ENCODE measurements at places on chromosomes 7 and 10.

DNA sequence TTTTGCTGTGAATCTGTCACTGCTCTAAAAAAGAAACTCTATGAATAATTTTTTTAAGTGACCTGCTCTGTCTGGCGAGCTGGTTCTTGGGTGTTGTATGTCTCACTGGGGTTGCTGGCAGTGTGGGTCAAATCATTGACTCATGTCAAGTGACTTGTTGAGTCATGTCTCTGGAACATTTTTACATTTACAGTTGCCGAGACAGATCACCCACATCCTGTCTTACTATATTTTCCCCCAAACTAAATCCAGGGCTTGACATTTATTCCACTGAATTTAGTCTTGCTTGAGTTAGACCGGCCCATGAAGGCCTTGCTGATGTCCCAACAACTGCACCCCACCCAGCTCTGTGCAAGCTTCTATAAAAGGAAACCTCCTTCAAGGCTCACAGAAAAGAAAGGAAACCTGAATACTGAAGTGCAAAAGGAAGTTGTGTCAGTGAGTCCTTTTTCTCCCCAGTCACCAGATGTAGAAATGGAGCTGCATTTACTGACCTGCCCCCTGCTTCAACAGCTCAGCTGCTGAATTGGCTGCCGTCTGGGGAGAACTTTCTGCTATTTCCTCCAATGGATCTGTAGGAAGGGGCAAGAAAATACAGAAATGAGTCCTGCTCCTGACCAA, 290.3 kb downstream of the TNS3 start:
- no peak for DNase-seq

- no peak for DNase-seq
These were observed 487.9 kb upstream of the MKI67 start for GRCh38 chr10:128614016-128614605.

- DNase-seq, result no peak
These were observed 664 bp upstream of the C10orf88 start for GRCh38 chr10:122954731-122955050.

DNA sequence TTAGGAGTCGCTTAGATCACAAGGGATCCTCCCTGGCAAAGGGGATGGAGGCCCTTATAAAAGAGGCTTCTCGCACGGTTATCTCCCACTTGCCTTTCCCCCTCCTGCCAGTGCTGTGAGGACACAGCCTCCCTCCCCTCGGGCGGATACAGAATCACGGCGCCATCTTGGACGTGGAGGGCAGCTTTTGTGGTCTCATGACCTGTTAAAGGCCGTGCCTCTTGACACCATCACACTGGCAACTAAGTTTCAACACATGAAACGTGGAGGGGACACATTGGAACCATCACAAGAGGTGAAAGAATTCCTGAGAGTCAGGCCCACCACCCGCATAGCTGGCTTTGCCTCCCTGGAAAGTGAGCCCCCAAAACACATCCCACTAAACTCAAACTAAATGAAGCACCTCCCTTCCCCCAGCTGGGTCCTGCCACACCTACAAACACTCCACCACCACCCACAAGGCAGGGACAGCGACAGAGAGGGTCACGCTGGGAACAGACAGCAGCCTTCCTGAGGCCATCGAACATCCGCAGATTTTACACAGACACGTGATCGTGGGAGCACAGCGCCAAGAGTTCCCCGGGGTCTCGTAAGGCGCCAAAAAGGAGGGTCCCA, 110.6 kb downstream of the TCERG1L start:
- no peak for DNase-seq

DNA sequence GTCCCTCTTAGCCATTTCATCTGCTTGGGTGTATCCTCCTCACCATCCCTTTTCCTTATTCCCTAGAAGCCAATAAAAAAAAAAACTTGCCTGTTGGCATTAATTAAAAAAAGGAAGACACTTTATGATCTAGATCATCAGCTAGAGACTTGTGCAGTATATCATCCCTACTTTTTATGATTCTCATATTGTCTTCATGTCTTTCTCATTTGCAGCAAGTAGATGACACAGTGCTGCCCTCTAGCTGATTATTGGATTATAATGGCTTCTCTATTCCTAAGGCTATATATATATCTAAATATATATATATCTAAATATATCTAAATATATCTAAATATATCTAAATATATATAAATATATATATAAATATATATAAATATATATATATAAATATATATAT, 272.4 kb upstream of the LRGUK start:
- DNase-seq, result no peak

GRCh38 chr10:120688928-120689327, 162.2 kb upstream of the WDR11 start:
- no peak for DNase-seq

DNA sequence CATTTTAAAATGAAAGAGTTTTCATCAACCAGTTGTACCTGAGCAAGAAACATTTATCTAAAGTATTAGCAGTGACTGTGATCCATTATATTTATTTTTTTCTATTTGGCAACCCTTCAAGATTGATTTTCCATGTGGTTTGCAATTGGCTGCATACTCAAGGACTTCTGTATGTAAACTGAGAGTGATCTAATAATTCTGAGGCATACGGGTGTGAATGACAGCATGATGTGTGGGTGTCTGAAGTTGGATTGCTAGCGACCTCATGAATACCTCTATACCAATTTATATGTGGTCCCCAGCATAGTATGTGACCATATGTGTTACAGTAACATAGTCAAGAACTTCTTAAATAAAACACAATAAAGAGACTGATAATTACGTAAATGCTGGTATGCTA, 8.2 kb upstream of the MPP7 start:
- no peak for DNase-seq

DNA sequence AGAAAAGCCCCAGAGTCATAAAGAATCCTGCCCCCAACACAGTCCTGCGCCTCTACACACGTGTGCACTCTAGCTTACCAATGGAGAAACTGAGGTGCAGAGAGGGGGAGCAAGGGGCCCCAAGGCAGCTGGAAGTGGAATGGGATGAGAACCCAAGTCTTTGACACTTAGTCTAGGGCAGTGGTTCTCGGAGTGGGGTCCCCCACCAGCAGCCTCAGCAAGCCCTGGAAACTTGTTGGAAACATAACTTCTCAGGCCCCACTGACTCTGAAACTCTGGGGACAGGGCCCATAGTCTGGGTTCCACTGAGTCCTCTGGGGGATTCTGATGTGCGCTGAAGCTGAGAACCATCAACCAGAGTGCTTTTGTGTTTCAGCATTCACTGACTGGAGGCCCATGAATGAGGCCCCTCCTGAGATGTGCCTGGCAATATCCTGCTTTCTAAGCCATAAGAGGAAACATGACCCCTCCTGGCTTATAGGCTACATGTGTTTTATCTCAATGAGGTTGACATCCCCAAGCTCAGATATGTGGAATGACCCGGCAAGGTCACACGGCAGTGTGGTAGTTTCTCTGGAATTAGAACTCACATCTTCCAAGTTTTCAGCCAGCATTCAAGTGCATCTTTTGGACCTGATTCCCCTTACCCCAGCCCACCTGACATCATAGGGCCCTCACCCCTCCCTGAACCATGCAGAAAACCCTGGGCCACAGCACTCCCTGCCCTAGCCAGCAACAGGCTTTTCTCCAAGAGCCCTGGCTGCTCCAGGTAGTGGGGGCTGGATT, 147.3 kb upstream of the PCBD1 start:
- no peak for DNase-seq

DNA sequence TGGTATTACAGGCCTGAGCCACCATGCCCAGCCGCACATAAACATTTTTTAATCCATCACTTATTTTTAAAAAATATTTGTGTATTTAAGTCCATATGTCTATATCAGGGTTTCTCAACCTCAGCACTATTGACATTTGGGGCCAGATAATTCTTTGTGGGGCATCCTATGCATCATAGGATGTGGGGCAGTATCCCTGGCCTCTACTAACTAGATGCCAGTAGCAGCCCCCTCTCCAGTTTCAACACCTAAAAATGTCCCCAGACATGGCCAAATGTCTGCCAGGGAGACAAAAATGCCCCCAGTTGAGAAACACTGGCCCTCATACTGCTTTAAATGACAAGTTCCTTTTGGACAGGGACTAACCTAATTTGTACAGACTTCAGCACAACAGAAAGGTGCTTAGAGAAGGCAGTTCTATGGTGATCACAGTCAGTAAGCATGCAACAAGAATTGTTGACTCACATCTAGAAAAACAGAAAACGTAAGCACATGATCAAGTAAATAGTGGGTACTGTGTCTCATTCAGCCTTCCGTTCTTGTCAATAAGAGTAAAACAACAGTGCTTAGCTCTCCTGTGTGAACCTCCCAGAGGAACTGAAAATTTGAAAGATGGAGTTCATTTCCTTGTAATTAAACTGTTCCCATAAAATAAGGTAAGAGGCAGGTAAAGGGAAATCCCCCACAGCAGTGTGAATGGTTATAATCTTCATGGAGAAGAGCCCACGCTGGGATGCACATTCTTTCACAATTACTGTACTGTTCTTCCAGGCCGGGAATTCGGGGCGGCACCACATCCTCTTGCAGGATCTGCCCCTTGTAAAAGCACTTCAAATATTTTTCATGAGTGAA, 17.3 kb upstream of the ADRB1 start:
- no peak for DNase-seq

DNA sequence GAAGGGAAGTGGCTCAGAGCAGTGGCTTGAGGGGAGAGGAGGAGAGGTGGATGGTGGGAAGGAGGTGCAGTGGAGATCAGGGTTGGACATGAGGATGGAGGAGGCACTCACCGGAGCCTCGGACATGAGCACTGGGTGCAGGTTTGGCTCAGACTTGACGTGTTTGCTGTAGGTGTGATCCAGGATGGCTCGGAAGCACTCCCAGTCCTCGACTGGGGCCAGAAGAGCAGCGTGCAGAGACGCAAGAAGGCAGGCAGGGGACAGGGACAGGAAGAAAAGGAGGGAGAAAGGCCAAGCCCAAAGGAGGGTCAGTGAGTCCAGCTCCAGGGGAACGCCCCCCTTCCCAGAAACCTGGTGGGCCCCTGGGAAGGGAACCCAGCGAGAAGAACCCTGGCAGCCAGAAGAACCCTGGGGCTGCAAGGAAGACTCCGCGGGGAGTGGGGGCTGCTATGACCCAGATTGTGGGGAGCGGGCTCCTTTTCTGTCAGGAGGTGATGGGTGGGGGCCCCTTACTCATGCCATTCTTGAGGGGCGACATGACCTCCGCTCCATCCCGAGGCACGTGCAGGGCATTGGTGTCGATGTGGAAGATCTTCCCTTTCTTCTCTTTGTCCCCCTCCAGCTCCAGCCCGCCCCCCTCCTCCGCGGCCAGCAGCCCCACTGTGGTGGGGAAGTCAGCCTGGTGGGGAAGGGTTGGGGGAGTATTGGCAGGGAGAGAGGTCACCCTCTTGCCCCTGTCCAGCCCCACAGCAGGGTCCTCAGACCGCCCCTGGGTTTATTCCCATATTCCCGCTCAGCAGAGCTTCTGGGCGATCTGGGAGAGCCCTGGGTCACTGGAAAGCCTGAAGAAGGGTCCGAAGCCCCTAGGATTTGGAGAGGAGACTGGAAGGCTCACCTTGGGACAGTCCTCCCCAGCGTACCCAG, 1.1 kb downstream of the ACTL6B start:
- DNase-seq, result no peak

DNA sequence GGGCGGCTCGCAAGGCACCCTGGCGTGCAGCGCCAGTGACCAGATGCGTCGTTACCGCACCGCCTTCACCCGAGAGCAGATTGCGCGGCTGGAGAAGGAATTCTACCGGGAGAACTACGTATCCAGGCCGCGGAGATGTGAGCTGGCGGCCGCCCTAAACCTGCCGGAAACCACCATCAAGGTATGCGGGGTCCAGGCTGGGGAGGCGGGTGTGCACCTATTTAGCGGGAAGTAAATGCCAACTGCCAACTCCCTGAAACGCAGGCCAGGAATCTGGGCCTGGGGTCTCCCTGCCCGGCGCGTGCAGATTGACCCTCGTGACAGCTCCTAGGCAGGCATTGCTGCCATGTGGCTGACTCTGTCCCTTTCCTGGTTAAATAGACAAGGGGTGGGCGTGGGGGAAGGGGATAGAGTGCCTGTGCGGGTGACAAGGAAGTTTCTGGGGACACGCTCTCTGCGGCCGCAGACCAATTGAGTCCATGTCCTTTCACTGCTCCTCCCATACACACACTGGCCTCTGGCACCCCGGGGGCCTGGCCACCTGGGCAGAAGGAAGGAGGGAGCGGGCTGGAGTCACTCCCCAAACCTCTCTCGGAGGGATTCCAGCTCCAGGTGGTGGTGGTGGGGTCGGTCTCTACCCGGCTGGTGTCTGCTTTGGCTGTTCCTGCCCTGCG, 2.7 kb downstream of the EVX1 start:
- DNase-seq, result no peak

DNA sequence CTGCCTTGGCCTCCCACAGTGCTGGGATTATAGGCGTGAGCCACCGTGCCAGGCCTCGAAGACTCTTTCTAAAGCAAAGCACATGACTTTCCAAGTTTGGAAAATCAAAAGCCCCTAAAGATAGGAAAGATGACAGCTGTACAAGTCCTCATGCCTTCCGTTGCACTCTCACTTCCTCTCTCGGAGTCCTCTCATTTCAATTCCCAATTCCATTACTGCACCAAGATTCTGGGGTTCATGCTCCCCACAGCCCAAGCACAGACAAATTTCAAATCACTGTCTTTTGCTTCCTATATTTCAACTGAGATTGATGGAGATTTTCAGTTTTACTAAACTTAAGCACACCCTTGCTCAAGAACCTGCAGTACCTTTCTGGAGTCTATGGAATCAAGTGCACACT, 10.9 kb upstream of the PLAU start:
- no peak for DNase-seq

- no peak for DNase-seq
These were observed 123.0 kb upstream of the ADARB2 start for GRCh38 chr10:1860351-1860750.

DNA sequence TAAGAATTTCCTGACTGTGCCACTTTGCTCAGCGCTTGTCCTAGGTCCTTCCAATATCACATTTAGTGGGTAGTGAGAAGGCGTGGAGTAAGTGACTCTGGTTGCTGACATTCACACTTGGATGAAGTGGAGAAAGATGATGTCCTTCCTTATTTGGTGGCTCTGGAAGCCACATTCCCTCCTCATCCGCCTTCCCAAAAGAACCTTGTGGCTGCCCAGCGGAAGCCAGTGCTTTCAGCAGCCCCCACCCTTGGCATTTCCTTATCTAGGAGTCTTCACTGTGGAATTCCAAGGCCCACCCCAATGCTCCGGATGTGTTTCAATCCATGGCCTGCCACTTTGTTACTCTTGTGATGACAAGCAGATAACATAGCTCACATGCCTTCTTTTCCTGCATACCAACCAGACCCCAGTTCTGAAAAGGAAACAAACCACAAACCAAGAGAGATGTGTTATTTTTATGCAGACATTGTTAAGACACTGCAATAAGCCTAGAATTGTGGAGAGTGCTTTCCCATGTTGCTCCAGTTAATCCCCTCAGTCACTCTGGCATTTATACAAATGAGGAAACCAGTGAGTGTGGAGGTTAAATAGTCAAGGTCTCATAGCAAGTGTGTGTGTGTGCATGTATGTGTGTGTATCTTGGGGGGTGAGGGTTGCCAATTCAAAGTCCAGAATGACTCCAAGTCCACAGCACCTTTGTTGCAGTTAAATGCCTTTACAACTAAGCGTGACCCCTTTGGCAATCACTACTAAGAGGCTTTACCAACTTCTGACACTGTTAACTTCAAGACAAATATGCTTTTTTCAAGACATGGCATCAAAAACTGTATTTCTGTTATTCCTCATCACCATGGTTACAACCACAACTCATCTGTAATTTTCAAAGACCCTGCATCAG, 10.3 kb upstream of the ANKRD1 start:
- DNase-seq, result no peak
